Suppressor macrophage treated with lipopolysaccharide for 4 hours (primary cell): ENCODE measurements at places on chromosomes 6 and 20.
A peak's percentile ranks its signal among the peaks of the same experiment; 100 is the strongest.

GRCh38 chr20:62975251-62975760, 22.8 kb downstream of the SLC17A9 start:
- DNase-seq = no peak

DNA sequence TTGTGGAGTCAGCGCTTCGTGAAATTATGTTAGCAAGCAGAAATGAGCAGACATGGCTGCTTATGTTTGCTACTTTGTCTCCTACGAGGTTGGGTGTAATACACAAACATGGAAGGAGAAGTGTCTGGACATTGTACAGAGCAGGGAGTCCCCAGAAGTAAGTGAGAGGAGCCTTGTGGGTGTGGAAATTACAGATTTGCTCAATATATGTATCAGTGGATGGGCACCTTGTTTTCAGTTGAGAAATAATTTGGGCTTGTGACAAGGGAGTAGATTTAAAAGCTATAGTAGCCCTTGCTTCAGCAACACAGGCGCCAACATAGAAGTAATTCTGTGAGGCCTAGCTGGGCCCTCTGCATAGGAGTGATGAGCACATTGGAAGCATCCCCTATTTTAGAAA, 49.2 kb downstream of the HECA start:
- DNase-seq = peak; percentile 43

DNA sequence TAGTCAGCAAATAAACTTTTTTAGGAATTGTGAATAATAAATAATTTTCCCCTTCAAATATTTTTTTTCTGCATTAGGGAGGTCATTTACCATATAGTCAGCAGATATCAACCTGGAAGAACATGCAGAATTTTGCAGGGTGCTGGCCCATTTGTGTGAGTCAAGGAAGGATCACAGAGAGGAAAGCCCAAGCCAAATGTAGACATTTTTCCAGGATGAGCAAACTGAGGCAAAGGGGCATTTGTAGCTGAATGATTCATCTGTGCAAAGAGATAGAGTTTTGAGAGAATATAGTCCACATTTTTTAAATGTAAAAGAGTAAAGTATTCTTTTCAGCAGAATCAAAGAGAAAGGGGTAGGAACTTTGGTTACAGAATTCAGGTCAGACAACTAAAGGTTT, 555.5 kb upstream of the MARCKS start:
- no peak for DNase-seq

DNA sequence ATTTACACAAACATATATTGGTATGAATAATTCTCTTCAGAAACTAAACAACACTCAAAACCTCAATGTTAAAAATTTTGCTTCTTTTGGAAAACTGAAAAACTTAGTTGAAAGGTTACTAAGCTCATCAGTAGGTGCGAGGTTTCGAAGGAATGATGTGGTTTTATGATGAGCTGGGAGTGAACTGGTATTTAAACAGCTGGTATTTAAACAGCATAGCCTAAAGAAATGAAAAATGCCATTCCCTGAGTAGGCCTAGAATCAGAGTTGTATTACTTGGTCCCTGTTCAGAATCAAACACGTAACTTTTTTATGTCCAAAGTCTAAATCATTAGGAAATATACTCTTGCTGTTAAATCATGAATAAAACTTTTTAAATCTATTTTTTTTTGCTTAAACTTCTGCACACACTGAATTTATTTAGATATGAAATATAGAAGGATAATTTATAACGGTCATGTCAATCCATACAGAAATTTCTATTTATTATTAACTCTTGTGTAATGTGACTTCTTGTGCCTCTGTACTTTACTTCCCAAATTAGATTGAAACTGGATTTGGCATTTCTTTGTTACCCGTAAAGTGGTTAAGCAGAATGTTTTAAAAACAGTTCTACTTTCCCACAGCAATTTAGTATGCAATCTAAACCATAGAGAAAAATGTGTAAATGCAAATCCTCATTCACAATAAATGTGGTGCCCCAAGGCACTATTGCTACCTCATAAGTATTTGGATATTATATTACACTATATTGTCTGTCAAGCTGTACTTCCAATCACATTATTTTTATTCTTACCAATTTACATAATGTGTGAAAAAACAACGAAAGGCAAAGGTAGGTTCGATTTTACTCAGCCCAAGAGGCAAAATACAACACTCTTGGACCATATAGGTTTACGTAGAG, 124.1 kb downstream of the HS3ST5 start:
- no peak for DNase-seq

- peak; percentile 42 for DNase-seq
Observed at GRCh38 chr6:29011276-29011734, 6.2 kb upstream of the ZNF311 start.

DNA sequence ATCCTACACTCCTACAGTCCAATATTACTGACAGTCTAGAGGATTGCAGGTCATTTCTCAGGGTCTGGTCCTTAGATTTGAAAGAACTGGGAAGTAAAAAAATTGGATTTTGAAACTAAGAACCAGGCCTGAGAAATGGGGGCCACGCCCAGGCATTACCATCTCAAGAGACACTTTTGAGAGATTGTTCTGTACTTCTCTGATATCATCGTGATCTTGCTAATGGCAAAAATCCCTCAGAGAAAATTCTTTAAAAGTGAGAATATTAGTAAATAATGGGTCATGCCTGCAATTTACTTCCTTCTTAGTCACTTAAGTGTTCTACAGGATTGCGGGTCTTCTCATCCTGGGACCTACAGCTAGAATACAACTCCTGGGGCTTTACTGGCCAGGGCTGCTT, 42.0 kb upstream of the HIVEP1 start:
- DNase-seq = peak; percentile 18

GRCh38 chr6:100435299-100435698, 29.4 kb downstream of the SIM1 start:
- DNase-seq = no peak

DNA sequence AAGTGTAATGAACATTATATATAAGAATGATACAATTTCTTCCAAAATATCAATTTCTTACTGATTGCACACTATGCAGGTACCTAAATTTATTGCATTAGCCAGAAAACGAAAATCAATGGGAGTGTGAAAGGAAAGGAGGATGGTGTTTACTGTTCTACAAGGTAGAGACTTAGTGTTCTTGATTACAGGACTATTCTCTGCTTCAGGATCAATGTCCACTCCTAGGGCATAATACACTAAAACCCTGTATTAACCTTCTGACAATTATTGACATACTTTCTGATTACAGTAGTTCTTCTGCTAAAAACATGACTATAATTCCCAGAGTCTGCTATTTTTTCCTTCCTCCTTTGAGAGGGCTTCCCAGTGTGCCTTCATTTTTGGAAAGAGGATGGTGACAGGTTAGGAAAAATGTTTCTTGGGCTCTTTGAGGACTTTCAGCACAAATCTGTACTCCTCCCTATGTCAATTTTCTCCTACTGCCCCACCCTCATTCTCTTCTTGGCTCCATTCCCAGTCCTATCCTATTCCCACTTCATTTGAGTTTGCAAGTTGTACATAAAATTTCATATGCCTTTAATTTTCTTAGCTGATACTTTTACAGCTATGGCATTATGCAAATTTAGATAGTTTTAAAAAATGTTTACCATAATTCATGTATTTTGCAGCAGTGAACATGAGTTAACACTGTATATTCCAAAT, 278.9 kb downstream of the CENPW start:
- no peak for DNase-seq

DNA sequence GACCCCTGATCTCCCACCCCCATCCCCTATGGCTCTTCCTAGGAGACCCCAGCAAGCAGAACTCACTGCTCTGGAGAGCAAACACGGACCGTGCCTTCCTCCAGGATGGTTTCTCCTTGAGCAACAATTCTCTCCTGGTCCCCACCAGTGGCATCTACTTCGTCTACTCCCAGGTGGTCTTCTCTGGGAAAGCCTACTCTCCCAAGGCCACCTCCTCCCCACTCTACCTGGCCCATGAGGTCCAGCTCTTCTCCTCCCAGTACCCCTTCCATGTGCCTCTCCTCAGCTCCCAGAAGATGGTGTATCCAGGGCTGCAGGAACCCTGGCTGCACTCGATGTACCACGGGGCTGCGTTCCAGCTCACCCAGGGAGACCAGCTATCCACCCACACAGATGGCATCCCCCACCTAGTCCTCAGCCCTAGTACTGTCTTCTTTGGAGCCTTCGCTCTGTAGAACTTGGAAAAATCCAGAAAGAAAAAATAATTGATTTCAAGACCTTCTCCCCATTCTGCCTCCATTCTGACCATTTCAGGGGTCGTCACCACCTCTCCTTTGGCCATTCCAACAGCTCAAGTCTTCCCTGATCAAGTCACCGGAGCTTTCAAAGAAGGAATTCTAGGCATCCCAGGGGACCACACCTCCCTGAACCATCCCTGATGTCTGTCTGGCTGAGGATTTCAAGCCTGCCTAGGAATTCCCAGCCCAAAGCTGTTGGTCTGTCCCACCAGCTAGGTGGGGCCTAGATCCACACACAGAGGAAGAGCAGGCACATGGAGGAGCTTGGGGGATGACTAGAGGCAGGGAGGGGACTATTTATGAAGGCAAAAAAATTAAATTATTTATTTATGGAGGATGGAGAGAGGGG, 1.4 kb downstream of the LTA start:
- DNase-seq = no peak

- no peak for DNase-seq
Observed at GRCh38 chr6:106620931-106621672, 8.2 kb downstream of the RTN4IP1 start.

- DNase-seq = no peak
Observed at GRCh38 chr6:76043690-76044089, 28.8 kb downstream of the IMPG1 start.

GRCh38 chr20:5402903-5403531, 86.3 kb upstream of the PROKR2 start:
- DNase-seq = peak; percentile 56

DNA sequence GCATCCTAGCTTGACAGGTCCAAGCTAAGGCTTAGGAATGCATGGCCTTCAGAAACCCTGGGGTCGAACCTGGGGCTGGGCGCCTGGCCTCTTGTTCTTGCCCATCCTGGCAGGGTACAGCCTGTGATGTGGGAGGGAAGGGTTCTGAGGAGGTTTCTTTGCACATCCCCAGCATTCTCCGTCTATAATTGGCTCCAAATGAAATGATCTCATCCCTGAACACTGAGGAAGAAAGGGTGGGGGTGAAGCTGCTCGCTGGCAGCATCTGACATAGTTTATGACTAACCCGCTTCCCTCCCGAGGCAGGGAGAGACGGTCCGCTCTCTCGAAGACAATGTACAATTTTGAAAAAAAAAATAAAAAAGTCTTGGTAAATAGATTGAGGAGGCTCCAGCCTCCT, 67.1 kb upstream of the ZNFX1 start:
- DNase-seq = no peak

DNA sequence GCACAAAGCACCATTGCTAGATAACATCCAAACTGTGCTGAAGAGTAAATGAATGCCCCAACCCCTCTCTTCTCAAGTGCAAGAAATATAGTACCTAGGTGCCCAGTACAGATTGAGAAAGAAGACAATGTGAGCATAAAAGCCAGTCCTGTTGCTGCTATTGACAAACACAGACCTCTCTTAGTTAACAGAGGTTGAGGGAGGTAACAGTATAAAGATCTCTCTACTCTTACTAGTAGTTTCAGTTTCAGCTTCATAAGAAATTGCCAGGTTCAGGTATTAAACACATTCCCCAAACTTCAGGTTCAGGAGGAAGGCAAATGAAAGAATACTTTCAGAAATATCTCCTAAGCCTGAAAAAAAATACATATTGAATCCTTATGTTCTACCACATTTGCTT, 31.4 kb downstream of the TBC1D32 start:
- no peak for DNase-seq

GRCh38 chr6:28658475-28659249, 133.0 kb downstream of the GPX5 start:
- DNase-seq = no peak

GRCh38 chr20:11970243-11970836, 52.6 kb downstream of the BTBD3 start:
- no peak for DNase-seq

DNA sequence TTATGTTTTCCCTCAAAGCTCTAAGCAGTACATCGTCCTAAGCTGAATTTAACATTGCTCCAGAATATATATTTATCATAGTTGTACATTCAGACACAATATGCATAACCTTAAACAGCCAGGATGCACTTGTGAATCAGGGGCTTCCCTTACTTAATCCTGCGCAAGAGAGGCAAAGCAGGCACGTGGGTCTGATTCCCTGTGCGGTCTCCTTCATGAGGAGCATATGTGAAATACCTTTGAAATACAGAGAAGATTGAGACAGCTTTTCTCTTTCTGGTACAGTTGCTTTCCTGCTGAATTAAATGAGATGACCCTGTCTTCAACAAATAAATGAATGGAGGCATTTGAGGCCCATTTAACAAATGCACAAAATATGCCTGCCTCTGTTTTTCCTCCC, 1.5 kb downstream of the HTR1E start:
- DNase-seq = no peak

GRCh38 chr20:42259389-42259788, 641.2 kb upstream of the CHD6 start:
- DNase-seq = no peak

- DNase-seq = no peak
Observed at GRCh38 chr6:32212076-32212760, 11.6 kb downstream of the NOTCH4 start.

GRCh38 chr6:158808442-158808833, 10.7 kb downstream of the EZR start:
- no peak for DNase-seq

GRCh38 chr6:22141241-22141745, 155.5 kb downstream of the PRL start:
- no peak for DNase-seq

- DNase-seq = no peak
Observed at GRCh38 chr6:160077526-160077925, 44.1 kb upstream of the SLC22A1 start.

DNA sequence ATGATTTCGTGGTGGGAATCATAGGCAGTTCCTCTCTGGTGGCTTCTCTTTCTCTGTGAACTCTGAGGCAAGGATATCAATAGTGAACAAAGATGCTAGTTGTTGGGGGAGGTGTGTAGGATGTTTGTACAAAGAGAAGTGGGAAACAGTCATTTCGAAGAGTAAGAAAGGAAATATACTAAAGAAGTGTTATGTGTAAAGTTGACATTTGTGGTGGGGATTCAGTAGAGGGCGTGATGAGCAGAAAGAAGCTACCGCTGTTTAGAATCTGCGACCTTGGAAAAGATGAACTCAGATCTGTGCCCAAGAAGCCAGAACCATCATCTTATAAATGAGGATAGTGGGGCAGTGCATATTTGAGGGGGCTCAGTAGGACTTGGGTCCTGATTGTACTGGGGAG, 11.4 kb downstream of the SLC35F1 start:
- DNase-seq = no peak

GRCh38 chr20:31721408-31722256, 1.0 kb downstream of the BCL2L1 start:
- no peak for DNase-seq

GRCh38 chr6:33453393-33454008, 875 bp upstream of the ZBTB9 start:
- DNase-seq = no peak

- no peak for DNase-seq
Observed at GRCh38 chr6:105875974-105876640, 210.0 kb upstream of the PRDM1 start.

DNA sequence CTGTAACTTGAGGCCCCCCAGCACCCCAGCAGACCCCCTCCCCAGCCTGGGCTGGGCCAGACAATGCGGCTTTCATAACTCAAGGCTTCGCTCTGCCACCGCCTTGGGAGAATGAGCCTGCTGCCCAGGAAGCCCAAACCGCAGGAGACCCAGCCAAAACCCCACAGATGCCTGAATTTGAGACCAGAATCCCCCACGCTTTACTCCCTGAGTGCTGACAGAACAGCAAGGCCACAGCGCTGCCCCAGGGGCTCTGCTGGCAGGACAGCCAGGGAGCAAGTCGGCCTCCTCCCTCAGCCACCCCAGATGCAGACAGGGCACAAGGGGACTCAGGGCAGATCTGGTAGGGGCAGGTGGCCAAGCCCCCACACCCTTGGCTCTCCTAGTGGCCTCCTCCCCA, 2.2 kb downstream of the MDFI start:
- DNase-seq = no peak
